Activated T-helper 9 cell treated with anti-CD3 and anti-CD28 coated beads, Interleukin-2, amount 50 U/mL, for 16 hours (primary cell): ENCODE measurements at places on chromosomes 1 and 21.

- DNase-seq, result no peak
These were observed 6.1 kb upstream of the PHLDA3 start for GRCh38 chr1:201475130-201475529.

- DNase-seq, result no peak
These were observed 147.7 kb upstream of the DNAH14 start for GRCh38 chr1:224781800-224782199.

DNA sequence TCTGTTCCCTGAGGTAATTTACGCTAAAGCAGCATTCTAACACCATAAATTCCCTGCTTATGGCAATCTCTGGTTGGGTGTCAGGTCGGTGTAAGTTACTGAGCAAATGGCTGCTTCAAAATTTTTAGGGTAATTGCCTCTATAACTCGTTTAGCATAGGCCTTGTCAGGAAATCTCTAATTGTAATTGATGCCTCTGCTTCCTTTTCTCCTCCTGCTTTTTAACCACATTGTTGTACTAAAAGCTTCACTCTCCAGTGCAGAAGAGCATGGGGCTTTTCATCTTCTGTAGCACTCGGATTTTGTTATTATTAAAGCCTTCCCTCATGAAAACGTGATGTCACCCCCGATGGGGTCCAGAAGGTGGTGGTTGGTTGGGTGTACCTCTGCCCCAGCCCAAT, 141.6 kb upstream of the NBPF11 start:
- DNase-seq, result no peak

DNA sequence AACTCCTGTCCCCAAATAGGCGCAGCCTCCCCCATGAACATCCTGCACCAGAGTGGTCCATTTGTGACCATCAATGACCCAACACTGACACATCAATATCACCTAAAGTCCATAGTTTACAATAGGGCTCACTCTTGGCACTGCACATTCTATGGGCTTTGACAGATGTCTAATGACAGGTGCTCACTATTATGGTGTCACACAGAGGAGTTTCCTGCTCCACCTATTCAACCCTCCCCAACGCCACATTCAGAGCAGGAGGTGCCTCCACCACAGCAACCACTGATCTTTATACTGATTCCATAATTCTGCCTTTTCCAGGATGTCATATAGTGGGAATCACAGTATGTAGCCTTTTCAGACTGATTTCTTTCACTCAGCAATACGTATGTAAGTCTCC, 24.2 kb downstream of the GNG4 start:
- no peak for DNase-seq

DNA sequence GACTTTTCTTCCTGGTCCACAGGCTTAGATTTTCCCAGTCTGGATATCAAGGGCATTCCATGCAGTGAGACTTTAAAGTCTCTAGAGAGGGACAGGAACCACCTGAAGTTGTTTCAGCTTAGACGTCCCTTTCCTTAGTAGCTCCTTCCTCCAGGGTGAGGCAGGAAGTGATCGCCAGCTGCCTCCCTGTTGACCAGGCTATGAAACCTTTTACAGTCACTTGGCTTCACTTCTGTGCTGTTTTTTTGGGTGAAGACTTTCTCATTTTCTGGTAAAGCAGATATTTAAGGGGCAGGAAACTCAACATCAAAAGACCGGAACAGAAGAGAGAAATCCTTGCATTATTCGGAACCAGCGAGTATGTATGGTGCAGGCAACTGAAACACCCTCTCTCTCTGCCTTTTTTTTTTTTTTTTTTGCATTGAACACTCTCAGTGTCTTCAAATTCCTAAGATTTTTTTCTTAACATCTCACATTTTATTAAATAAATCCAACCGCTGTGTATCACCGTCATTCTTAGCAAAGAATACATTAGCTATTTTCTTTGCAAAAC, 234.6 kb upstream of the IRF2BP2 start:
- DNase-seq, result no peak
